ENCODE measurements at places on chromosomes 12 and 14.

DNA sequence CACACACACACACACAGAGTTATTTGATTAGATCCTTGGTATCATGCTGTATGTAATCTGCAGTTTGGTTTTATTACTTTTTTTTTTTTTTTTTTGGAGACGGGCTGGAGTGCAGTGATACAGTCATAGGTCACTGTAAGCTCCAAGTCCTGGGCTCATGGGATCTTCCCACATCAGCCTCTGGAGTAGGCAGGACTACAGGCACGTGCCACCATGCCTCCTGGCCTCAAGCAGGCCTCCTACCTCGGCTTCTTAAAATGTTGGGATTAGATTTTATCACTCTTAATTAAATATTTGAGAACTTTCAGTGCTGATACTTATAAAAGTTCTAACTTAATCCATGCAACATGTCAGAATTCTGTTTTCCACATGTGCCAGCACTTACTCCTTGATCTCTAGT is 31.3 kb upstream of the PSEN1 start:
- DNase-seq = no peak

DNA sequence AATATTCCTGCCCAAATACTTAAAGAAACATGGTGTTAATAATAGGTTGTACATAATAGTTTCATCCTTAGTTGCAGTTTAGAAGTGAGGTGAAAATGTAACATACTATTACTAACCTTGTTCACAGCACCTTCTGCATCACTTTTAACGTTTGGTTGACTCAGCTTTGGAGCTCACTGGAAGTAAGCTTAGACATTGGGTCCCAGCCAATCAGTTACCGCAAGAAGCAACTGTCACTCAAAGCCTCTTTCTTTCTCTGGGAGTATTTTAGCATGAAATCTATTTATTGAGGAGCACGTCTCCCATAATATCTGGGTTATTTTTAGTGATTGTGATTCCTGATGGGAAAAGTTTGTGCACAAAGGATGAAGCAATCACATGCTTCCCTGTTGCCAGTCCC is 472.6 kb downstream of the SNAPC1 start:
- DNase-seq = no peak

GRCh38 chr12:25689996-25690501 is 137.0 kb upstream of the LMNTD1 start:
- peak; percentile 8 for DNase-seq

DNA sequence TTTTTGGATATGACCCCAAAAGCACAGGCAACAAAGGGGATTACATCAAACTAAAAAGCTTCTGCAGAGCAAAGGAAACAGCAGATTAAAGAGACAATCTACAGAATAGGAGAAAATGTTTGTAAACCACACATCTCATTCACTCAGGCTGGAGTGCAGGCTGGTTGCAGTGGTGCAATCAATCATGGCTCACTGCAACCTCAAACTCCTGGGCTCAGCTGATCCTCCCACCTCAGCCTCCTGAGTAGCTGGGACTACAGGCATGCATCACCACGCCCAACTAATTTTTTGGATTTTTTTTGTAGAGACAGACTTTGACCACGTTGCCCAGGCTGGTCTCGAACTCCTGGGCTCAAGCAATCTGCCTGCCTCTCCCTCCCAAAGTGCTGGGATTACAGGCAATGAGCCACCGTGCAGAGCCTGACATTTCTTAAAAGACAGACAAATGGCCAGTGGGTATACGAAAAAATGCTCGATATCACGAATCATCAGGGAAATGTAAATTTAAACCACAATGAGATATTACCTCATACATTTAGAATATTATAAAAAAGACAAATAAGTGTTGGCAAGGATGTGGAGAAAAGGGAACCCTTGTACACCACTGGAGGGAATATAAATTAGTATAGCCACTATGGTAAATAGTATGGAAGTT is 9.8 kb downstream of the NCKAP5L start:
- no peak for DNase-seq

- DNase-seq = no peak
These were observed 14.2 kb downstream of the ELK3 start for GRCh38 chr12:96208346-96208745.

- peak; percentile 77 for DNase-seq
These were observed at the start of gene MMP14 for GRCh38 chr14:22836301-22837113. TSS of gene MMP14 (plus strand) at chr14:22836585. CDS start at chr14:22836818, 233 bp downstream.

DNA sequence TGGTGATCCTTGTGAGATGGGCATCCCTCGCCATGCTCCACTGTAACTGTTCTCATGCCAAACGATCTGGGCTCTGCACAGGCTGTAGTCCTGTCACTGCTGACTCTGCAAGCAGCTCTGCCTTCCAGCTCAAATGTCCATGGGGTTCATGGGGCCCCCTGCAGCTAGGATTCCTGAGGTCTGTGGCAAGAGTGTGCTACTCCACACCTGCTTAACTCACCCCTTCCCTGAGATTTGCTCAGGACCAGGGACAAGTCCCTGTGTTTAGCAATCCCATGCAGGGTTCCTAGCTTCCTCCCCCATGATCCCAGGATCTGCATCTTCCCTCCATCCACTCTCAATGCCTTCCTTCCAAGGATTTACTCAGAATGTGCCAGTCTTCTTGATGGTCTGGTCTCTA is 241.0 kb downstream of the ASCL1 start:
- DNase-seq = no peak

- no peak for DNase-seq
These were observed 28.4 kb upstream of the FOXN3 start for GRCh38 chr14:89445273-89445973.

GRCh38 chr14:73795974-73796373 is 55.7 kb upstream of the PTGR2 start:
- DNase-seq = no peak

- DNase-seq = no peak
These were observed 2.4 kb upstream of the KRT84 start for GRCh38 chr12:52387859-52388258.

DNA sequence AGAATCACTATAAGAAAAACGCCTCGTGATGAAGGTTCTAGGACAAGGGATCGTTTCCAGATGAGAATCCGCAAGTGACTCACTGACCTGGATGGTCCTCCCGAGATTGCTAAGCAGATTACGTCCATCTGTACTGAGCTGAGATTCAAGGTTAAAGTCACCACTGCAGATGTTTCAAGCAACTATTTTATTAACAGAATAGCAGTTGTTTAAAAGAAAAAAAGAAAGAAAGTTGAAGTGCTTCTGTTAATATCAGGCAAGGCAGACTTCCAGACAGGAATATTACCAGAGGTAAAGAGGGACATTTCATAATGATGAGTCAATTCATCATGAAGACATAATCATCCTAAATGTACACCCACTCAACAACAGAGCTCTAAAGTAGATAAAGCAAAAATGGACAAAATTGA is 17.9 kb downstream of the PXN start:
- no peak for DNase-seq

DNA sequence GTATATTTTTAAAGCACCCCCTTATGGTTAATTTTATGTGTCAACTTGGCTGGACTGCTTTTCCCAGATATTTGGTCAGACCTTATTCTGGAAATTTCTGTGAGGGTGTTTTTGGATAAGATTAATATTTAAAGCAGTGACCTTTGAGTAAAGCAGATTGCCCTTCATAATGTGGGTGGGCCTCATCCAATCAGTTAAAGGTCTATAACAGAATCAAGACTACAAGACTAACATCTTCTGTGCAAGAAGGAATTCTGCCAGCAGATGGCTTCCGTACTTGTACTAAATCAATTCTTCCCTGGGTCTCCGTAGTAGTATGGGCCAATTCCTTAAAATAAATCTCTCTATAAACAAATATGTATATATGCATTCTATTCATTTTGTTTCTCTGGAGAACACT is 257.6 kb downstream of the ETNK1 start:
- DNase-seq = no peak

- no peak for DNase-seq
These were observed 2.6 kb downstream of the RTL1 start for GRCh38 chr14:100900837-100901390.

DNA sequence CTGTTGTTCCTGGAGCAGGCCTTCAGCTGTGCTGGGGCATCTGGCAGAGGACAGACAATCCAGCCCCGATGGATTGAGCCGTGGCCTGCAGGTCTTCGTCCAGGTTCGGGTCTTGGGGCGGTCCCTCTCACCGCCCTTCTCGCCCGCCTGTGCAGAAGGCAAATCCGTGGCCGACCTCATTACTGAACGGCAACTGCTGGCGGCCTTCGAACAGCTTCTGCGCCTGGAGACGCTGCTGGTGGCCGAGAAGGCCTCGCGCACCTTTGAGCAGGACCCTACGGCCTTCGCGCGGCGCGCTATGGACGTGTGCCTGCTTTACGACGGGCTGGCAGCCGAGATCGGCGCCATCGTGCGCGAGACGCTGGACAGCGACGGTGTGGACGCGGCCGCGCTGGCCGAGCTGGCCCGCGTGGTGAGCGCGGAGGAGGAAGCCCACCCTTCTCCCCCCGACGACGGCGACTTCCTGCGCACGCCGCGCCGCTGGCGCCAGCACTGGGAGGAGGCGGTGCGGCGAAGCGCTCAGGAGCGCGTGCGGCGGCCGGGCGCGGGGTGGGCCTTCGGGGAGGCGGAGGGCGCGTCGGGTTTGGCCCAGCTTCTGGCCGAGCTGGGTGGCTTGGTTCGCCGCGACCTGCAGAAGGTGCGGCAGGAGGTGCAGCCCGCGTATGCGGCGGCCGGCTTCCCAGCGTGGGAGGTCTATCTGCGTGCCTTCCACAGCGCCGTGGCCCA is 7.6 kb downstream of the EXOC3L4 start:
- DNase-seq = no peak

DNA sequence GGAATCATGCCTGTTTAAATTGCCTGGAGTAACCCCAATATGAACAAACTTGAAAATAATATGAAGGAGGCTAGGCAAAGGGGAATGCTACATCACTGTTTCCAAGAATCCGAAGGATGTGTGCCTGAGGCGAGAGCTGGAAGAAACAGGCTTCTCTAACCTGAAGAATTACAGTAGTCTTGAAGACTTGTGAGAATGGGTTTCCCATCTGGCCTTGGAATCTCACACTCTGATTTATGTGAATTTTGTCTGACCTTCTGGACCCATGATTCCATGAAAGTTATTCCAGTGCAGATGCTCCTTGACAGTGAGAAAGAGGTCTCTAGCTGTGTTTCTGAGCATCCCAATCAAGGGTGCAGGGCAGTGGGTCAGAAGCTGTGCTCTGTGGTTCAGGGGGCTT is 122.1 kb upstream of the PARP11 start:
- no peak for DNase-seq

GRCh38 chr12:123044351-123044750 is 63.9 kb downstream of the ARL6IP4 start:
- no peak for DNase-seq

DNA sequence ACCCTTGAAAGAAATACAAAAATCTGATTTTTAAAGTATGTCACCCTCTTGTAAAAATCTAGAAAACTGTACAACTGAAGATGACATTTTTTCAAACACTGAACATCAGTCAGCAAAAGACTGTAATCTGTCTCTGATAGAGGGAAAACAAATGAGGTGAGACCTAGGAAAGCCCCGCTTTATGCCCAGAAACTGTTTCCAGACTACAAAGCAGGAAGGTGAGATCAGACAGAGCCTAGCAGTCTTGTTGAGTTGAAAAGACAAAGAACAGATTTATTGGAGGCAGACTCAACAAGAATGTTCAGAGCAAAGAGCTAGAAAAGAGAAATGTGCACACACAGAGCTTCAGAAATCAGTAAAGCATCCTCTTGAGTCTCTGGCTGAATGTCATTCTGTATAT is 873.6 kb downstream of the LRFN5 start:
- no peak for DNase-seq

GRCh38 chr12:75479963-75480461 is 543 bp upstream of the GLIPR1 start:
- DNase-seq = no peak

DNA sequence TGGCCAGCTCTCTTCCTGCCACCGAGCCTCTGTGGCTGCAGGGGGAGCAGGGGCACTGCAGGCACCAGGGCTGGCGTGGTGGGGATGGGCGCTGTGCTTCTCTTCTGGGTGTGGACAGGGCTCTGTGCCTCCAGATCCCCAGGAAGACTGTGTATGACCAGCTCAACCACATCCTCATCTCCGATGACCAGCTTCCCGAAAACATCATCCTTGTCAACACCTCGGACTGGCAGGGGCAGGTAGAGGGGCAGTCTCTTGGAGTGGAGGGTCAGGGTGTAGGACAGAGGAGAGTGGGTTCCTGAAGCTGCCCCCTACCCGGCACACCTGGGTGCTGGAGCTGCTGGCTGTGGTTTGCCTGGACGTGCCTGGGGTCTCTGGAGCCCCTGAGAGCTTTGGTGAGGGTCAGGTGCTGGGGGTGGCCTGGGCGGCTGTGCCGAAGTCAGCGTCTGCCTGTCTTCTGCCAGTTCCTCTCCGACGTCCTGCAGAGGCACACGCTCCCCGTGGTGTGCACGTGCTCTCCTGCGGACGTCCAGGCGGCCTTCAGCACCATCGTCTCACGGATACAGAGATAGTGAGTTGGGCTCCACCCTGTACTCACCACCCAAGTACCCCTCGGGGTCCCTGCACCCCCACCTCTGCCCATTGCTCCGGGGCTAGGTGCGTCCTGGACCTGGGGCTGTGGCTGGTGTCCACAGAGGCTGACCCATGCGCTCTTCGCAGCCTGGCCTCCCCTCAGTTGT is 15.8 kb upstream of the TEX22 start:
- DNase-seq = no peak

DNA sequence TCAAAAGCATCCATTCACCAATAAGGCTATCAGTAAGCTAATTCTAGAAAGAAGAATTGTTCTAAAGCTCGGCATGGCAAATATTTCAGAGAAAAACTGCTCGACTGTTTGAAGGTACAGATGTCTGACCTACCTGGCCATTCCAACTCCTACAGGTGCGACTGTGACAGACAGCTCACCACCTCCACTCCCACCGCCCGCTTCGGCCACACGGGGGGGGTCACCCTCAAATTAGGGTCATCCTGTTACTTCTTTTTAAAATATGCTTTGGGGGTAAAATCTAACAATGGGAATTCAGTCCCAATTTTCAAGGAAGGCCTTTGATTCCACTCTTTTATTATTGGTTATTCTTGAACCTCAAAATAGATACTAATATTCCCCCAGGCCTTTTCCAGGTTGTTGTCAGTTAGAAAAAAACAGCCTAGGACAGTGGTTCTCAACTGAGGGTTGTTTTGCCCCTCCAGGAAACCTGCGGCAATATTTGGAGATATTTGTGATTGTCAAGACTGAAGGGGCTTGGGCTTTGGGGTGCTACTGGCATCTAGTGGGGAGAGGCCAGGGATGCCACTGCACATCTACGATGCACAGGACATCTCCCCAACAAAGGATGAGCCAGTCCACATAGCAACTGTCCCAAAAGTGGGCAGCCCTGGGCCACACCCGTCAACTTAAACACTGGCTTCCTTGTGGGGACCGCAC is 81.2 kb downstream of the BCL11B start:
- no peak for DNase-seq

All from brain pericyte (primary cell).